ENCODE measurements at places on chromosomes 7 and 10.

- DNase-seq = no peak
Measured at GRCh38 chr10:14671386-14671831, 103.3 kb downstream of the FAM107B start.

- DNase-seq = no peak
Measured at GRCh38 chr7:102823390-102824119, 74.8 kb downstream of the FAM185A start.

DNA sequence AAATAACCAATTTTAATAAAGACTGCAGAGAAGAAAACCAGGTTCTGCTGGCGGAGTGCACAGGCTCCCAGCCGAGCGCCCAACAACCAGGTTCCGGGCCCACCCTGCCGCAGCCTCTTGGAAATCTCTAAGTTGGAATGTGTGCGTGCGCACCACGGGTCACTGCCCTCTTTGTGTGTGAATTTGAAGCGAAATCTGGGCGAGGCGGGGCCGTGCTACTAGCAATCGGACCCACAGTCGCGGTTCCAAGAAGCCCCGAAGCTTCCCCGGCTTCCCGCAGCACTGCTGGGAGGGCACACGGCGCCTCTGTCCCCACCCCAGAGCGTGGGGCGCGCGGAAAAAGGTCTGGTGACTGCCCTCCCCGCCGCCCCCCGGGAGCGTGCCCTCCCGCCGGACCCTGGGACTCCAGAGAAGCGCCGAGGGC lies 666 bp upstream of the MAP3K8 start:
- DNase-seq = no peak

GRCh38 chr7:134758981-134759380 lies 20.5 kb upstream of the CALD1 start:
- DNase-seq = no peak

GRCh38 chr7:48741545-48741944 lies 182.8 kb upstream of the CDC14C start:
- DNase-seq = no peak

GRCh38 chr10:95360122-95360714 lies 69.4 kb upstream of the PDLIM1 start:
- peak; percentile 58 for DNase-seq

DNA sequence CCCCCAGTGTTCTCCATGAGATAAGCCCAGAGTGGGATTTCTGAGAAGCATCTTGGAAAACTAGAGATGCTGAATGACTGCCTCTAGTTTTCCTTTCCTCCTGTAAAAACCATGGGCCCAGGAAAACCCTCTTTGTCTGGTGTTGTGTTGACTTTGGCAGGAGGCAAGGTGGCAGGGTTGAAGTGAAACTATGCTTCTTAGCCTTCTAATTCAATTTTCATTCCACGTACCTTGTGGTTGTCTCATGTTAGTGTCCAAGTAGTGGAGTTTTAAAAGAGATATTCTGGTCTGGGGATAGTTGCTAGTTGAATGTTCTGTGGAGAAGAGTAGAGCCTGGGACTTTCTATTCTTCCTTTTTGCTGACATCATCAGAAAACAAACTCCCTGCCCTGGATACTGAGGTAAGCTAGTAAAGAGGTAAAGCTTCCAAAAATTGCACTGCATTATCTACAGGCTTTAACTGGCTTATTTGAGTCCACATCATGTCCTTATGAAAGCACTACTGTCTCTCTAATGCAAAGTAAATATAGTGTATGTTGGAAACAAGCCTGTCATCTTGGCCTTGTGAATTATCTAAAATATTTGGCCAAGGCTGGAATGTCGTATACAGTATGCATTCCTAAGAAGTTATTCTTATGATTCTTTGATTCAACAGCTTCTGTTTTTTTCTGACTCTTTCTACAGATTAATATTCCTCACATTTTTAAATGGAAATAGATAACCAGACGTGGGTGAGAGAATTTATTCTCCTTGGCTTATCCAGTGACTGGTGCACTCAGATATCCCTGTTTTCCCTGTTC lies at the start of gene OR2F2:
OR2F2 (plus strand) TSS at position 708 of the 800 bp plus-strand sequence; CDS start at position 708, 0 bp downstream.
- DNase-seq = no peak

GRCh38 chr10:84743483-84743882 lies 415.1 kb downstream of the CCSER2 start:
- DNase-seq = no peak

GRCh38 chr7:129989466-129989865 lies 36.7 kb upstream of the UBE2H start:
- DNase-seq = no peak

- DNase-seq = no peak
Measured at GRCh38 chr7:44064791-44065430, 456 bp downstream of the PGAM2 start.

DNA sequence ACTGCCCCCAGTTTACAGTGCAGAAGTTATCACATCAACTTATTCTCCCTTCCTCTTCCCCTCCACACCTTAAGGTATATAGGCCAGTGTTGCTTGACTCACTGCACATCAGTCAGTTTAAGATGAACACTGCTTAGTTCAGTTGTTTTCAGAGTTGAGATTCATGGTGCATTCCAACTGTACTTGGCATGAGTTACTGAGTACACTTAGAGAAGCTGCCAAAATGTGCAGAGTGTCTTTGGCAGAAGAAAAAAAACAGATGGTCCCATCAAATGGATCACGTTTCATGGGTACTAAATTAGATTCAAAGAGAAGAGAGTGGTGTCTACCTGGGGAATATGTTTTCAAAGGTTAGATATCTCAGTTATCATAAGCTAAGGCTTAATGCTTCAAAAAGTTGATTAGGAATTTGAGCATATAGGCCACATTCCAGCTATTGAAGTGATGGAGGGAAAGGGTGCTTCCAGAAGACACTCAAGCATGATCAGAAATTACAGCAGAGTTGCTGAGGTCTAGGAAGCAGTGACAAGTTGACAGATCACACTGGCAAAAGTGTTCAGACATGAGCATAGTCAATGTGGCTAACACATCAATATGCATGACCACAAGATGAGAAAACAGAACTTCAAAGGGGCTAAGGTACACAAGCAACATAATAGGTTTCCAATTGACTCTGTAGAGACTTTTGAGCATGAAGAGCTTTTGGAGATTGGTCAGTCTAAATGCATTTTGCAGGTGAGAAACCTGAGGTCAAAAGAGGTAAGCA lies 579.2 kb upstream of the CELF2 start:
- no peak for DNase-seq

DNA sequence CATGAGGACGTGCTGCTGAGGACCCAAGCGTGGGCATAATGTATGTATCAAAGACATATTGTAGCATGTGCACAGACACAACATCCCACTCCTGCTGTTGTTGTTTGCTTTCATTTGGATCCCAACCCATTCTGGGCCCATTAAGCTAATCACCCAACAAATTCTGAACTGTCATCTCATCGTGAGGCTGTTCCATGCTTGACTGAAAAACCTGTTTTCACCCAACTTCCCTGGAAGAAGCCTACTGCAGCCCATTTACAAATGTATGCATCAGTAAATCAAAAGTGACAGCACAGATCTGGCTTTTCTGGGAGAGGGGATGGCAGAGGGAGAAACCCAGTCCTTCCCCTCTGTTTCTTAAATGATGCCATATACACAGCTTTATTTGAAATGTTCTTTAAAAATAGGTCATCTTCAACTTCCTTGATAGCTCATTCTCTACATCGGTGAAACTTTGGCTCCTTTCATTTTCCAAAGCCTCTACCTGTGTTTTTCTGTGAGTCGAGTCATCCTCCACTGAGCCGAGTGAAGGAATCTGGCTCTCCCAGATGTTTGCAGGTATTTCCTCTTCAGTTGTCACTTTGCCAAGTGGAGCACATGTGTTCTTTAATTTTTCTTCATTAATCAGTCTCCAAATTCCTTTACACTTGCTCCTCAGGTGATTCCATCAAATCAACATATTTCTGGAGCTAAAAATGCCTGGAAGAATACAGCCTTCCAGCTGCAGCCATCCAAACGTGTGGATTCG lies 151.8 kb downstream of the CHN2 start:
- DNase-seq = no peak

DNA sequence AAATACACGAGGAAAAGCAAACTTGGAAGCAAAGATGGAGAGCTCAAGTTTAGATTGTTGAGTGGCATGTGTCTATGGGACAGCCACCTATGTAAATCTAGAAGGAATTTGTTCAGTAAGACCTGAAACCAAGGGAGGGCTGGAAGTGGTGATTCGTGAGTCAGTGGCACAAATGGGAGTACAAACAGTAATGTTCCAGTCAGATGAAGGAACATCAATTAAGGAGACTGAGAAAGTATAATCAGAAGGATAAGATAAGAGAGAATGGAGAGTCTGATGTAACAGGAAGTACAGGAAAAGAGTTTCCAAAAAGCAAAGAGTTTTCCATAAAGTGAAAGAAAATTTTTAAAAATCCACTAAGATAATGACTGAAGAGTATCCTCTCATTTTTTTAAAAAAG lies 544.2 kb downstream of the KIF20B start:
- DNase-seq = no peak

- DNase-seq = no peak
Measured at GRCh38 chr7:128215281-128215680, 25.8 kb upstream of the LEP start.

- DNase-seq = no peak
Measured at GRCh38 chr7:151342811-151343210, 1.2 kb downstream of the NUB1 start.

GRCh38 chr7:91720260-91720937 lies 160.1 kb downstream of the MTERF1 start:
- DNase-seq = no peak

DNA sequence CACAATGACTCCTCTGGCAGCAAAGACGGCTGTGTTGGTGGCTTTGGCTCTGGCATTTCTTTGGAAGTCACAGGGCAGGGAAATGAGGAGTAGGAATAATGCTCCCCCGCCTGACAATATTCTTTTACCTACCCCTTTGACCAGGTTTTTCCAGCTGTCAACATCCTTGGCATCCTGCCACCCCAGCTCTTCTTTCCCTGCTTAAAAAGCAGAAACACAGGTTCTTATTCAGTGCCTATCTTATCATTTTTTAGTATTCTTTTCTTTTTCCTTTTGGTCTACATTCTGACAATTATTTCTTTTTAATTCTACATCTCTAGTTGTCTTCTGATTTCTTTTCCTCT lies 97.7 kb downstream of the CREB5 start:
- DNase-seq = no peak

GRCh38 chr7:22676385-22676784 lies 50.6 kb upstream of the IL6 start:
- no peak for DNase-seq

DNA sequence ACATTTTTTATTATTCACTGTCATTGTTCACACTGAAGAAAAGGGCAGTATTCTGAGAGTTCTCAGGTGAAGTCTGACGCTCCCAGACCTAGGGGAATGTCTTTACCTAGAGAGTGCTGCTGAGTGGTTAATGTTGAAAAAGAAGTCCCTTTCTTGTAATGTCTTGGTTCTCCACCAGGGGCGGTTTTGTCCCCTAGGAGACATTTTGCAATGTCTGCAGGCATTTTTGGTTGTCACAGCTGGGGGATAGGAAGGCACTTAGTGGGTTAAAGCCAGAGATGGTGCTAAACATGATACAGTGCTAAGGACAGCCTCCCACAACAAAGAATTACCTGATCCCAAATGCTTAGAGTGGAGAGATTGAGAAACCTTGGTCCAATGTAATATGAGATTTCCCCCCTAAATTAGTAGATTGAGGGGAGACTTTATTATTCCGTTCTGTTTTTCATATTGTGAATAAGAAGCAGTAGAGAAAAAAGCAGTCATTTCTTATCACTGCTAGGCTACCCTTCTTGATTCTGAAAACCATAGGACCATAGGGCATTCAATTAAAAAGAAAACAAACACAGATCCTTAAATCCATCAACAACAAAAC lies 13.1 kb downstream of the UMAD1 start:
- no peak for DNase-seq

DNA sequence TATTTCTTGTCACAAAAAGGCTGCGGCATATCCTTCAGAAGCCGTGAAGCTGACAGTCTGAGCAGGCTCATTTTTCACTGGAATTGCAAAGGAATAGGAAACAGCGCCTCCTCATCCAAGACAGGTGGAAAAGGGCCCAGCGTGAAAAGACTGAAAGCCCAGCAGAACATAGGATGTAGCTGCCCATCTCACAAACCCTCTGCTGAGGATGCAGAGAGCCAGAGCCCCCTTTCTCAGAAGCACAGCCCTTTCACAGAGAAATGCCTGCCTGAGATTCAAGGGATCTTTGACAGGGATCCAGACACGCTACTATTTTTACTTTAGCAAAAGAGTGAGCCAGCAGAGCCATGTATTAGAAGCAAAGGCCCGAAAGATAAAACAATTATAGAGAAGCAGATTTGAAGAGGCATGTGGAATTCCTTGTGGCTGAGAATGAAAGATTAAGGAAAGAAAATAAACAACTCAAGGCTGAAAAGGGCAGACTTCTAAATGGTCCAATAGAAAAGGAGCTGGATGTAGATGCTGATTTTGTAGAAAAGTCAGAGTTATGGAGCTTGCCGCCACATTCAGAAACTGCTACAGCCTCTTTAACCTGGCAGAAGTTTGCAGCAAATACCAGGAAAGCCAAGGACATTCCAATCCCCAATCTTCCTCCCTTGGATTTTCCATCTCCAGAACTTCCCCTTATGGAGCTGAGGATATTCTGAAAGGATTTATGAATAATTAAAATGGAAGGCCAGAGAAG lies 36.9 kb downstream of the GDI2 start:
- no peak for DNase-seq

DNA sequence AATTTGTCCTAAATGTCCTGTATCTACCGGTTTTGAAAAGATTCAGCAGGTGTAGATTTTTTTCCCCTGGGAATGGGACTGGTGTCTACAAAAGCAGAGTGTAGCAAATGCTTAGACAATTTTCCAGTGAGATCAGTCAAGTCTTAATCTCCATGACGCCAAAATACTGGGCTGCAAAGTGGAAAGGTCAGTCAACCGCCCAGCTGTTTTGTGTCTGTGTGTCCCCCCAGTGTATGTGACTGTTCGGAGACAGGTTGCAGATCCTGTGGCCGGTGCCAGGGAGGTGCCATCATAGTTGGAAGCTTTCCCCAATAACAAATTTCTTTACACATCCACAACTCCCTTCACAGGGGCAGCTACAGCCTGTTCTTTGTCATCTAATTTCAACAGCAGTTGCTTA lies 263.8 kb downstream of the ARHGAP12 start:
- DNase-seq = no peak

GRCh38 chr7:732094-732541 lies 5.0 kb upstream of the PRKAR1B start:
- DNase-seq = no peak

- DNase-seq = no peak
Measured at GRCh38 chr7:13894954-13895353, 94.5 kb downstream of the ETV1 start.

GRCh38 chr10:20132816-20133215 lies 316.6 kb downstream of the PLXDC2 start:
- no peak for DNase-seq

DNA sequence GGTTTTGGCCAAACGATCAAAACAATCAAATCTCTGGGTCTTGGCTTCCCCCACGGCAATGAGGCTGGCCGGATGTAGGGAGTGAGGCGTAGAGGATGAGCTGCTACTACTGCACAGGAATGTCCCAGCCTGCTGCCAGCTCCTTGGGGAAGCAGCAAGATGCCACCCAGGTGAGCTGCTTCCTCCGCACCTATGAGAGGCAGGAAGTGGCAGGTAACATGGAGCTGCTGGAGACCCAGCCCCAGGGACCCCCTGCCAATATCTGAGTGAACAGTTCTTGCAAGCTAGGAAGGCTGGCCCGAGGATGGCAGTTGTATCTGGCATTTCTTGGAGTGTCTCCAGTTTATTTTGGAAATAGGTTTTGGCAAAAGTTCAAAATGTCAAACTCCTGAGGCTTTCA lies 413.5 kb downstream of the DNAJB6 start:
- DNase-seq = no peak

- no peak for DNase-seq
Measured at GRCh38 chr7:155864991-155865690, 52.9 kb upstream of the SHH start.
